ENCODE measurements at places on chromosomes 1 and 21.

- DNase-seq: no peak
These were observed 26.7 kb downstream of the HMGN2 start for GRCh38 chr1:26498894-26499293.

DNA sequence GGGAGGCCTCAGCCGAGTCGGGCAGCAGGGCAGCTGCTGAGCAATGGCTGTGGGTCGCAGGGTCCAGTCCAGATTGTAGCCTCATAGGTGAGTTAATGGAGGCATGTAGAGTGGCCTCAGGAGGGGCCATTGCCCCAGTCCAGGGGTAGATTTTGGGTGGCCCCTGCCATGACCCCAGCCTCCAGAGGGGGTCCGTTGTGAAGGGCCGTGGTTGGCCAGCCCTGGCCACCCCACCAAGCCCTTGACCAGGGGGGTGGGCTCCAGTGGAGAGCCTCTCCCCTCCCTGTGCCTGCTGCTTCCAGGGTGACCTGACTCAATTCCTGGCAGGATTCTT is 26.1 kb downstream of the TRPM2 start:
- no peak for DNase-seq

GRCh38 chr1:216665406-216665805 is 57.8 kb downstream of the ESRRG start:
- peak; percentile 10 for DNase-seq

GRCh38 chr1:66764994-66765578 is 12.8 kb downstream of the DYNLT5 start:
- peak; percentile 74 for DNase-seq

DNA sequence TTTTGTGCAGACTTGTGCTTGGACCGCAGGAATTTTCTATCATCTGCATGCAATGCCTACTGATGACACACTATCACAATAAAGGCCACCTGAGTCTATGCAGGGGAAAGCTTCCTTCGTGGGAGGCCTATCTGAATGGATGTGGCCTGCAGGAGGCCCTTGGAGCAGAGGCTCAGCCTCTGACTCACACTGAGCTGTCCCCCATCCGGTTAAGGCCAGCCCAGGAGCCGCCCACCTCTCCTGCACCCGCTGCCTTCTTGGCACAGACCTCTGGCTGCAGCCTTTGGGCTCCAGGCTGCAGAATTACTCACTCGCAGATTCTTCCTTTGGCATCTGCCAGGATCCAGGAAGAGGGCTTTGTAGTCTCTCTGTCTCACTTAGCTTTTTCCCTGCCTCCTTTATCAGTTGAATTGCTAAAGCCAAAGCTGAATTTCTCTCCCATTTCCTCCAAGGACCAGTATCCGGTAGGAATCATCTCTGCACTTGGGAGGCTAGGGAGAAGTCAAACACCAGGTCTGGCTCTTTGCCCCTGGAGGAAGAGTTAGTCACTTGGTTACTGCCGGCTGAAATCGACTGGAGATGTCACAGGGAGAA is 65.1 kb upstream of the JUN start:
- no peak for DNase-seq

DNA sequence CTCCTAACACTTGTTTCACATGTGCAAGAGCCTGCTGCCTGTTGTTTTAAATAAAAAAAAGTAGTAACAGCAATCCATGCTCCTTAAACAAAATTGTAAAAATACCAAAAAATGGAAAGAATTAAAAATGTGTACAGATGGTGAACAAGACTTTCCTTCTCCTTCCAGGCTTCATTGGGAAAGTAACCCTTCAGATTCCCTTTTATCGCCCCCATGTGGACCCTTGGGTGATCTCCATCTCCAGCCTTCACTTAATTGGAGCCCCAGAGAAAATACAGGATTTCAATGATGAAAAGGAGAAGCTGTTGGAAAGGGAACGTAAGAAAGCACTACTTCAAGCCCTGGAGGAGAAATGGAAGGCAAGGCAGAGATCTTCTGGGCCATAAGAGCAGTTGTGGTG is 14.2 kb downstream of the VPS13D start:
- peak; percentile 5 for DNase-seq

GRCh38 chr1:198212675-198213074 is 55.9 kb downstream of the NEK7 start:
- DNase-seq: no peak

GRCh38 chr21:28743723-28744122 is 249.0 kb downstream of the LTN1 start:
- no peak for DNase-seq

- no peak for DNase-seq
These were observed 632.0 kb downstream of the SMYD3 start for GRCh38 chr1:245874942-245875580.

- no peak for DNase-seq
These were observed 43.6 kb downstream of the CYYR1 start for GRCh38 chr21:26529526-26529925.

DNA sequence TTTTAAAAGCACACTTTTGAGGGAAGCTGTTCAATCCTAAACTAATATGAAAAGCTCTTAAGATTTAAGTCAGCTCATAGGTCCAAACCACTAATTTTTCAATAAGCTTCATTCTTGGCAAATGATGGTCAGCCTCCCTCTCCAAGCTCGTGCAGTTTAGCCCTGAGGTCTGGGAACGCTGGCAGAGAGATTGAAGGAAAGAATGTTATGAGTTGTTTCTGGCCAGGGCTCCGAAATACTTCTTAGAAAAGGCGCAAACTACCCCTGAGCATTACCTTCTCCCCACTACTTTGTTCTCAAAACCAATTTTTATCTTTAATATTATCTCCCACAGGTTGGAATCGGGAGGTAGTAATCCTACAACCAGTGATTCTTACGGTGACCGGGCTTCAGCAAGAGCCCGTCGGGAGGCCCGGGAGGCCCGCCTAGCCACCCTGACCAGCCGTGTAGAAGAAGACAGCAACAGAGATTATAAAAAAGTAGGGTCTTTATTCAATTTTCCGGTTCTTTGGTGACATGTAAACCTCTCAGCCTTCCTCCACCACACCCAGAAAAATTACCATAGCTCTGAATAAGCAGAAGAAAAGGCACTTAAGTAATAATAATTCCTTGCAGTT is 147.7 kb downstream of the SYT2 start:
- DNase-seq: no peak

- no peak for DNase-seq
These were observed 360.6 kb downstream of the FAM72C start for GRCh38 chr1:143611159-143611558.

DNA sequence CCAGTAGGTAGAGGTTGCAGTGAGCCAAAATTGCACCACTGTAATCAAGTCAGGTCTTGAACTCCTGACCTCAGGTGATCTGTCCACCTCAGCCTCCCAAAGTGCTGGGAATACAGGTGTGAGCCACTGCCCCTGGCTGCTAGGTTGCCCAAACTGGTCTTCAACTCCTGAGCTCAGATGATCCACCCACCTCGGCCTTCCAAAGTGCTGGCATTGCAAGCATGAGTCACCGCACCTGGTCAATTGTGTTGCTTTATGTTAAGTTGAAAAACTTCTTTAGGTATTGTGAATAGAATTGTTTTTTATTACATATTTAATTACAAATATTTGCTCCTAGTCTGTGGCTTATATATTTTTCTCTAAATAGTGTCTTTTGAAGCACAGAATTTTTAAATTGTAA is 80.5 kb downstream of the PRKAB2 start:
- no peak for DNase-seq

DNA sequence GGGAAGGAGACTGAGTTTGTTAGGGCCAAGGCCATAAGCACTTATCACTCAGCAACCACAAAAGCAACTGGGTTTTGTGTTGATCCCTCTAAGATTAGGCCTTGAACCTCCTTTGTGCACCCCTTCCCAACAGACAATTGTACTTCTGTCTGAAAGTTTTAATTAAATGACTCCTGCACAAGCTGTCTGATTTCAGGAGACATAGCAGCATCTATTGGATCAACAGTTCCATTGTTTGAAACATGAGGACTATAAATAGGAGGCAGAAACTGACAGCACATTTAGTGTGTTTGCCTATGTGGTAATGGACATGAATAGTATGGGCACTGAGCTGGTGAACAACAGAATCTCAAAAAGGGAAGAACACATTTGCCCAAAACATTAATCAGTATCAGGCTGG is 167.3 kb upstream of the KCNJ6 start:
- no peak for DNase-seq

DNA sequence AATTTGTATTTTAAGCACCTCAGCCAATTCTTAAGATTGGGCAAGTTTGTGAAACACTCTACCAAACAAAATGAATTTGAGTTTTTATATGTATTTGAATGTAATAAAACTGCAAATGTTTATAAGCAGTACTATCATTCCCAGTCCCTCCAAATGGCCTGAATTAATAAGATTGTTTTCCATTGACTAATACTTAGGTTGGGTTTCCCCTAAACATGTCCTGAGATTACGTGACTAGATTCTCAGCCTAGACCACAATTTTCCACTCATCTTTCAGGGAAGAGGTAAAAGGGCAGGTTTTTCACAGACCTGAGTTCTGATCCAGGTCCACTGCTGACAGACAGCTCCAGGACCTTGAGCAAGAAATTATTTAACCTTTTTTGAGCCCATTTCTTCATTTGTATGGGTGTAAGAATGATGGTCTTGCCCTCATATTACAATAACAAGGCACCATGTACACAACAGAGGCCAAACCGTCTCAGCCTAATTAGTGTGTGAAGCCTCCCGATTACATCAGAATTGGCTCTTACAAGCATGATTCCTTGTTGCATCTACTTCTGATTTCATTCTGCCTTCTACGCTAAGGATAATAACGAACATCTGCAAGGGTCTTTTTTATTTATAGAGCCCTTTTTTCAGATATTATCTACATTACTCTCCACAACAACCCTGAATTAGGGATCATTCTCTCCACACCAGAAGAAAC is 51.2 kb downstream of the BEND5 start:
- no peak for DNase-seq

GRCh38 chr1:162292422-162292849 is 84.2 kb downstream of the SPATA46 start:
- DNase-seq: no peak

DNA sequence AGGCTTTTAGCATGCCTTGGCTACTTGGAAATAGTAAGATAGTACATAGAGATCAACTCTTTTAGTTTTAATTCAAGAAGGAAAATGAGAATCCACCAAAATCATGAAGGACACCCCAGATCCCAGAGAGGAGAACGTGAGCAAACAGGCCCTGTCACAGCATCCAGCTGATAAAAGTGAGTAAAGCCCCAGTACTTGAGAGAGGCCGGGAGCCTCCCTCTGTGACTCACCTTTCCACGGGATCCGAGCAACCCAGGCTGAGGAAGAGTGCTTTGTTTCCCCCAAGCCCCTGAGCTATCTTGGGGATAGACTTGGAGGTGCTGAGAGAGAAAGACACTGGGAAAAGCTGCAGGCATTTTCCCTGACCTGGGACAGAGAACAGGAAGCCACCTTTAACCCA is 238.6 kb downstream of the DUSP10 start:
- DNase-seq: no peak

- DNase-seq: no peak
These were observed 1.6 kb downstream of the KDM1A start for GRCh38 chr1:23020706-23021405.

DNA sequence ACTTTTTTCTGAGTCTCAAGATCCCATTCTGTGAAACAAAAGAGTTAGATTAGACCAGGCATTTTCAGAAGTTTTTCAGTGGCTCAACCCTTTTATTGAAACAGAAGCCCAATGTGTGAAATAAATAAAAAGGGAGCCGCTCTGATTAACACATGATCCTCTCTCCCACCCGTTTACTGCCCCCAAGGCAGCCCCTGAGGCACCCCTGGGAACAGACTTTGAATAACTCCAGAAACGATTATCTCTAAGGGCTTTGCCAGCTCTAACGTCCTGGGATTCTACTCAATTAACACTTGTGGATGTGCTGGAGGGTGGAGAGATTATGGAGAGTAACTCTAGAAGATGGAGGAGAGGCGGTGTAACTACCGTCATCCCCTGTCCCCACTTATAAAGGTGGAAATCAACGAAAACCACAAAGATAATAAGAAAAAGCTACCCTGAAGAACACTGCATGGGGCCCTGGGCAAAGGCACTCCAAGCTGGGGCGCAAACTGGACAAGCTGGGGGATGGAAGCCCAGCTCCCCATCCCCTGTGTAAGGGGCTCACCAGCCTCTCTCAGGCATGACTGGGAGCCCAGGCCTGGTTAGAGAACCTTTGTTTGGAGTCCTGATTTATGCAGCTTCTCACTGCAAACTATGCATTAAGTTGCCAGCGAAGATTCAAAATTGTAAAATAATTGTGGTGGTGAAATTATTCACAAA is 39.0 kb upstream of the GRIK3 start:
- DNase-seq: no peak

DNA sequence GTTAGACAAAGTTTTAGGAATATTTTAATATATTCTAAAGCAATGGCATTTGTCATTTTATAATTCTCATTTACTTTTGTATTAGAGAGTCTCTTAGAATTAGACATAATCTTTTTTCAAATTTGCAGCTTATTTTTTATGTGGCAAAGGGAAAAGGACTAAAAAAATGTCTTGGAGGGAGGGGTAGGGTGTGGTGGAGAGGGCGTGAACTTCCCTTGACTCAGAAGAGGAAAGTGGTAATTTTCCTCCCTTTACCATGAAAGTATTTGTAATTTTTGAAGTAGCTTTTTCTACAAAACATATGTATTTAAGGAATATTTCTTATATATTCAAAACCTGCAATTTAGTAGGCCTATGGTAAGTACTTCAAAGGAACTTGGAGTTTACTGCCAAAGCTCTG is 6.9 kb upstream of the RABGAP1L start:
- DNase-seq: no peak

DNA sequence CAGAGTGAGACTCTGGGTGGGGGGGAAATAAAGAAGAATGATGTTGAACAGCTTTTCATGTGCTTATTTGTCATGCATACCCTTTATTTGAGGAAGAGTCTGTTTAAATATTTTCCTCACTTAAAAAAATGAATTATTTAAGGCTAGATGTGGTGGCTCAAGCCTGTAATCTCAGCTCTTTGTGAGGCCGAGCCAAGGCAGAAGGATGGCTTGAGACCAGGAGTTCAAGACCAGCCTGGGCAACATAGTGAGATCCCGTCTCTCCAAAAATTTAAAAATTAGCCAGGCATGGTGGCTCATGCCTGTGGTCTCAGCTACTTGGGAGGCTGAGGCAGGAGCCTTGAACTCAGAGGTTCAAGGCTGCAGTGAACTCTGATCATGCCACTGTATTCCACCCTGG is 25.4 kb downstream of the SLC30A1 start:
- no peak for DNase-seq

DNA sequence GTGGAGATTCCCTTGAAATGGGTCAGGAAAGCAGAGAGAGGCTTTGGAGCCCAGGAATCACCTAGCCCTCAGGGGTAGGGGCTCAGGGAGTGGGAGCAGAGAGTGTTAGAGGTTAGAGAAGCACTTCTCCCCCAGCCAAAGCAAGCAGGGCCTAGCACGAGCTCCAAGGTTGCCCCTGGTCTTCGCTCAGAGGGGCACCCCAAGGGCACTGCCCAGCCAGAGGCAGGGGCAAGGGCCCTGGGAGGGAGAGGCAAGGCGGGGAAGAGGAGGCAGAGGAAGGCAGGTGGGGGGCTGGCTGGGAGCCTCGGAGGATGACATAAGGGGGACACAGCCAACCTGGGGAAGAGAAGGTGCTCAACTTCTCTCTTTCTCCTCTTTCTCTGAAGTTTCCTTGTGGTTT is 71.9 kb downstream of the CASZ1 start:
- DNase-seq: no peak
